ENCODE measurements at places on chromosomes 16 and 17.

DNA sequence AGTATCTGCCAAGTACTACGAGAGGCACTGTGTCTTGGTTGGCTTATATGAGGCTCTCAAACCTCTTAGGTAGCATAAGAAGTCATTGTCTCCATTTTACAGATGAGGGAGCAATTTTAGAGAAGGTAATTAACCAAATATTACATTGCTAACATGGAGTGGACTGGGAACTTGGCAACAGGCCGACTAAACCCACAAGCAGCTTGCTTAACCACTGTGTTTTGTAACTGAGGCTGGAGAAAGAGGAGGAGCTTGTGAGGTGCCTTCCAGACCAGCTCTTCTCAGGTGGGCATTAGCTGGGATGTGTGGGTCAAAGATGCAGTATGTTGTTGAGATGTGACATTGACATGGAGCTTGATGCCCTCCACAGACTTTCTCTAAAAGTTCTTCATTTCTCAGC is 835.6 kb upstream of the RBFOX1 start:
- DNase-seq = no peak

DNA sequence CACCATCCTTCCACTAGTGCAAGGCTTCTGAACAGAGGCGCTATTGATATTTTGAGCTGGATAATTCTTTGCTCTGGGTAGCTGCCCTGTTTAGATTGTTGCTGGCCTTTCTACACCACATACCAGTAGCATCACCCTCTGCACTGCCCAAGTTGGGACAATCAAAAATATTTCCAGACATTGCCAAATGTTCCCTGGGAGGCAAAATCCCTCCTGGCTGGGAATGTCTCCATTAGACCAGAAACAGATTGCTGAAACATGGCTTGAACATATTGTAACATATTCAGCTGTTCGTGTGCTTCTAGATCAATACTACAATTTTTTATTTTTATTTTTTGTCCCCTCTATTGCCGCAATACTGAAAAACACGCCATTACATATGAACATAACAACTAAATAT is 174.6 kb downstream of the ABCA8 start:
- DNase-seq = no peak

GRCh38 chr16:61645561-61645960 is 390.7 kb downstream of the CDH8 start:
- DNase-seq = no peak

GRCh38 chr17:51463353-51463752 is 203.0 kb downstream of the UTP18 start:
- DNase-seq = no peak

DNA sequence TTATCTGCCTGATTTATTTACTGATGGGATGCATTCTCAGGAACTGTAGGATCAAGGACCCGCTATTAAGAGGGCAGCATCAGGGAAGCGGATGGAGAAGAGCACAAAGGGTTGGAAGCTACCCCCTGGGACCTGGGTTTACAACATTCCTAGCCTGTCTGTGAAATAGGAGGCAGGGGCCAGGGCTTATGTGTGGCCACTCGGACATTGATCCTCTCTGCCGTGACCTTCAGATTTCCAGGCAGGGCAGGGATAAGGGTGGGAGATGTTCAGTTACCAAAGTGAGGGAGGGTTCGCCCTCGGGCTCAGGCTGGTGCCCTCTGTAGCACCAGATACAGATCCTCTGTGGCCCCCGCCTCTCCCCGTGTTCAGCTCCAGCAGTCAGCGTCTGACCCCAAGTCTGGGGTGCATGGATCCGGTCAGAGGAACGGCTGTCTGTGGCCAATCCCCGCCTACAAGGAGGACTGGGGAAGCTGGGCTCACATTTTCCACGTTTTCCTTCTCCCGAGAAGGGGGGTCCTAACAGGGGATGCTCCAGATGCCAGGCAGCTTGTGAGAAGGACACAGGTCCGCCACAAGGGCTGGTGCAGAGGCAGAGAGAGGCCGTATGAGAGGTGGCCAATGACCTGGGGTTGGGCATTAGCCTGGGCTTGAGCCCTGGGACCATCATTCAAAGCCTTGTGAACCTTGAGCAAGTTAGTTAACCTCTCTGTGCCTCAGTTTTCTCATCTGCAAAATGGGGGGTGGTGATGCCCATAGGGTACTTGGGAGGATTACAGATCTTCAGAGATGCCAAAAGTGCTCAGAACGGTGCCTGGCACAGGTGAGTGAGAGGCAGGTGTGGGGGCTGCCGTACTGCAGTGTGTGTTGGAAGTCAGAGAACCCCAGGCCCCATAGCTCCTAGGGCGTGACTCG is 48.3 kb downstream of the ATP2C2 start:
- no peak for DNase-seq

- DNase-seq = no peak
Measured at GRCh38 chr17:76179496-76180467, 38.7 kb upstream of the FOXJ1 start.

GRCh38 chr17:48729335-48730239 is 1.0 kb upstream of the HOXB13 start:
- no peak for DNase-seq

- no peak for DNase-seq
Measured at GRCh38 chr17:60817192-60817591, 139.5 kb downstream of the BCAS3 start.

DNA sequence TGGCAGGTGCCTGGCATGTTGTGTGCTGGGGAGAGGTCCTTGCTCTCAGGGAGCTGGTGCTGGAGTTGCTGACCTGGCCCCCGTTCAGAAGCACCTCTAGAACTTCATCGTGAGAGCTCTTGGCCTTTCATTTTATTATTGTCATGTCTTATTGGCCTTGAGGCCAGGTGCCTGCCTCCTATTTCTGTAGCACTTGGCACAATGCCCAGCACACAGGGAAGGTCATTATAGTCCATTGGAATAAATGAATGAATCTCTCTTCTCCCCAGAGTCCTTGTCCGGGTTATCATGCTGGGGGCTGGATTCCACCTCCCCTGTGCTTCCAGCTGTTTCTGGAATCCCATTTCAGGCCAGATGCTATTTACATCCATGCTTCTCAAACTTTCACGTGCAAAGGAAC is 169.2 kb downstream of the HAPSTR1 start:
- DNase-seq = no peak

GRCh38 chr16:56912746-56913708 is 18.9 kb upstream of the HERPUD1 start:
- DNase-seq = no peak

DNA sequence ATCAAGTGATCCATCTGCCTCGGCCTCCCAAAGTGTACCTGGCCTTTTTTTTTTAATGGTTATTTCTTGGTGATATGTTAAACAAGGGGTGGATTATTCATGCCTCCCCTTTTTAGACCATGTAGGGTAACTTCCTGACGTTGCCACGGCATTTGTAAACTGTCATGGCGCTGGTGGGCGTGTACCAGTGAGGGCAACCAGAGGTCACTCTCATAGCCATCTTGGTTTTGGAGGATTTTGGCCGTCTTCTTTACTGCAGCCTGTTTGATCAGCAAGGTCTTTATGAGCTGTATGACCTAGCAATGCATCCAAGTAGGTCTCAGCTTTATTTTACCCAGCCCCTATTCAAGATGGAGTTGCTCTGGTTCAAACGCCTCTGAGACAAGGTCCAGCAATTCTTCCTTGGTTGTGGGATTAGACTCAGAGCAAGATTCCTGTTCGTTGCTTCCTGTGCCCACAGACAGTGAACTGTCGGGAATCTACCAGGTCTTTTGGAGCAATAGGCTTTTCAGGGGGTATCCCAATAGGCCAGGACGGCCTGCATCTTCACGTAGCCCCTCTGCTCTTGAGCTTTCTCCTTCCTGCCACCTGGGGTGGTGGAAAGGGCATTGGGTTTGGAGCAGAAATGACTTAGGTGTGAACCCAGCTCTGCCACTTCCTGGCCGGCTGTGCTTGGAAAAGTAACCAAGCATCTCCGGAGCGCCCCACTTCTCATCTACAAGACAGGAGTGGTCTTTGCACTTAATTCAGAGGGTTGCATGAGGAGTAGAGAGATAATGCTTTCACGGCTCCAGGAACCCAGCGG is 52.9 kb upstream of the SEC14L1 start:
- no peak for DNase-seq

DNA sequence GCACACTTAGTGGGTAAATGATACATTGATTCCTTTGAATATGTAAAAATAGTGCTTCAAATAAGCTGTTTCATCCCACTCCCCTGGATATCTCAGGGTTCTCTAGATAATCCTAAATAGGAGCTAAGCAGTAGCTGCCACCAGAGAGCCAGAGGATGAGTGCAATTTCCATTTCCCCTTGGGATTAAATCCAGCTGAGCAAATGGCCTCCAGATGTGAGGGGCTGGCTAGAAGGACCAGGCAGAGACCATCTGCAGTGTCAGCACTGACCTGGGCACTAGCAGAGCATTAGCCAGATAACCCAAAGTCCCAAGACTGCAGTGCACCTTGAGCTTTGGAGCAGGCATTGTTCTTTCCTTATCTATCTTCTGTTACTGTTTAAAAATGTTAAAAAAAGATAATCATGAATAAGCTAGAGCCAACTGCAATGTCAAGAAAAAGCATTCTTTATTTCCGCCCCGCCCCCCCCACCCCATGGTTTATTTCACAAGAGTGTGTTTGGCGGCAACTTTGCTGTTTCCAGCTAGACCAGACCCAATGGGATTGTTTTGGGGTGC is 19.5 kb downstream of the GPR179 start:
- no peak for DNase-seq

GRCh38 chr17:20952183-20952582 is 90.6 kb downstream of the USP22 start:
- no peak for DNase-seq

DNA sequence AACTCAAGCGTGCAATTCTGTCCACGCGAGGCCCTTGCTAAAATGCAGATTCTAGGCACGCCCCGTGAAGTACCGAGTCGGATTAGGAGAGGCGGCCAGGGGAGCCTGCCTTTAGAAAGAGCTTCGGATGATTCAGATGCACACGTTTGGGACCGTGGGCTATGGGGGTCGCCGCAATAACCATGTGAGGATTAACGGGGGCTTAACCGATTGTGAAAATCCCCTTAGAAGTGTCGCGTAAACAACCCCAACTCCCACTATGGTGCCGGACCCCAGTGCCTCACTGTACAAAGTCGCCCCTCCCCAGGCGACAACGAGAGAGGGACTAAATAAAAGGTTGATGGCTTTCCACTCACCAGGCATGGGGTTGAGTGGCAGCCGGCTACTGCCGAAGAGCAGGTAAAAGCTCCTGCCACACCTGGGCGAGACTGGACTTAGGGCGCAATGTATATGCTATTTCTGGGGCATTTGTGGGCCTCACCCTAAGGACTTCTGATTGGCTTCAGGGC is 635 bp upstream of the SP2 start:
- DNase-seq = peak; percentile 6

DNA sequence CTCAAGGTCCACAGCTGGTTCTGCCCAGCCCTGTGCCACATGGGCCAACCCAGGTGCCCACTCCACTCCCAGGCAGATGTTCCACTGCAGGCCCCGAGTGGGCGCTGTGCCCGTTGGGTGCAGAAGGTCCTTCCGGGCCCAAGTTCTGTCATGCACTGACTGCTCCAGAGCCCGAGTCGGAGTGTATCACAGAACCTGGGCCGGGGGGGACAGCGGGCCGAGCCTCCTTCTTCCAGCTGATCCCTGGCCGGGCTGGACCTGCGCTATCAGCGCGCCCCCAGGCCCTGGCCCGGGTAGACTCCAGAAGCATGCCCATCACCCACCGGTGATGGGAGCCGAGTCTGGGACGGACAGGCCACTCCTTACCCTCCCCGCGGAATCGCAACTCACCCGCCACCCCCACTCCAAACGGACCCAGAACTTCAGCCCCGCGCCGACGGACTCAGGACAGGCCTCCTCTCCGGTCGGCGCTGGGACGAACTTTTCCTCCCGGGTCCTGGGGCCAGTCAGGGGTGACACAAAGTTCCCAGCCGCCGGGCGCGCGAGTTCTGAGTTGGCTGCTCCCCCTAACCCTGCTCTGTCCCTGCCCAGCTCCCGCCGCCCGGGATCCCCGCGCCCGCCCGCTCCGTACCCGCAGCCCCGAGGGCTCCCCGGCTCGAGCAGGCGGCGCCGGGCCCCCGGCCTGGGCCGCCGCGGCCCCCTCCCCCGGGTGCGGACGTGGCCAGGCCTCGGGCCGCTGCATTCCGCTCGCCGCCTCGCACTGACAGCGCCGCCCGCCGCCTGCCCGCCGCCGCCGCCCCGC is at the start of gene COPZ2:
COPZ2 (minus strand) TSS at position 762 of the 802 bp plus-strand sequence; CDS start at position 742, 20 bp downstream.
- peak; percentile 39 for DNase-seq

GRCh38 chr16:65116818-65117430 is 4.9 kb downstream of the CDH11 start:
- no peak for DNase-seq

DNA sequence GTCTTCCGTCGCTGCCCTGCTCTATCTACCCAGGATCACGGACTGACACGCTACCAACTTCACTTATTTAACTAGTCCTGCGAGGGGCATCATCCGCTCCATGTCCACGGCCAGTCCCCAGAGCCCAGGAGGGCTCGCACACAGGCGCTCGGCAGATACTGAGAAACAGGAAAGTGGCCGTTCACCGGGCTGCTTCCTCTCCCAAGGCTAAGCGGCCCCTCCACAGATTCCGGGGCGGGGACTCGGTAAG is 388 bp downstream of the OXLD1 start:
- no peak for DNase-seq

DNA sequence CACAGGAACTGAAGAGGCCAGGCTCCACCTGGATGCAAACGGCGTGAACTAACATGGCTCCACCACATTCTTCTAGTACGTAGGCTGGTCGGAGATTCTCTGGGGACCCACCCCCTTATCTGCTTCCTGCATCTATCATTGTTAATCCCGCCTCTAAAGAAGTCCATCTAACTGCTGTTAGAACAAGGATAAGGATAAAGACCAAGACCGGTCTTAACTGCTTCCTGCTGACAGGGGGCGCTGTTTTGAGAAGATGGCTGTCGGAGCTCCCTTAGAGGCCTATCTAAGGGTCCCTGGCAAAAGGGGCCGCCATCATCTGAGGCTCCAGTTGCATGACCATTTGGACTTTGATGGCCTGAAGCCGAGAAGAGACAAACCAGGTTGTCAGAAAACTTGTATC is 25.8 kb upstream of the TNFSF12 start:
- DNase-seq = no peak

DNA sequence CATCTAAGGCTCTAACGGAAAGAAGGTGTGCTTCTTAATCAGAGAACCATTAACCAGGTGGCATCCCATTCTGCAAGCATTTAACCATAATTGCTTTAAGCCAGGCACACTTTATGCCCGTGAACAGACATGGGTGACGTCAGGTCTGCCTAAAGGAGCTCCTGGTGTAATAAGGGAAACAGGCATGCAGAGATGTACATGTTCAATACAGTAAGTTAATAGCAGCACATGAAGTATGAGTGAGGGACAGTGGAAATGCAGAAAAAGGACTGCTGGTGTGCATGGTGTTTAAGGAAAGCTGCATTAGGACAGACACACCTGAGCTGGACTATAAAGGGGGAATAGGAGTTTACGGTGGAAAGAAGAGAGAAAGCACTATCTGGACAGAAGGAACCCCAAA is 18.6 kb downstream of the DYNLRB2 start:
- no peak for DNase-seq

DNA sequence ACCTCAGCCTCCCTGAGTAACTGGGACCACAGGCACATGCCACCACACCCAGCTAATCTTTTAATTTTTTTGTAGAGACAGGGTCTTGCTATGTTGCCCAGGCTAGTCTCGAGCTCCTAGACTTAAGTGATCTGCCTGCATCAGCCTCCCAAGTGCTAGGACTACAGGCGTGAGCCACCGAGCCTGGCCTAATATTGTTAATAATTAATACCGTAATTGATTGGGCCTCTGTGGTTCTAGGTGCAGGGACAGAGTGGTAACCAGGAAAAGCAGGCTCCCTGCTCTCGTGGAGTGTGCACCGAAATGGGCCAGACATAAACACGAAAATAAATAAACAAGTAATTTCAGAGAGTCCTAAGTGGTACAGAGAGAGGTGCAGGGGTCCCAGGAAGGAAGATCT is 241.0 kb downstream of the GSG1L start:
- DNase-seq = no peak
